ENCODE measurements at places on chromosomes 5 and 9. TPM values are rescaled to one million over a fixed set of nuclear protein-coding genes. Genes with fewer than 3 reads are reported as not detected.

Gene GHR
- total RNA-seq, result under 0.01 TPM

Gene SLC6A19
- total RNA-seq, result under 0.01 TPM

Gene DMRTA1
- under 0.01 TPM for total RNA-seq

Gene FGFR4
- 0.54 TPM for total RNA-seq

Gene IFNK
- total RNA-seq, result not detected

Gene RAB24
- total RNA-seq, result 32.6 TPM

Gene GLDC
- total RNA-seq, result 0.27 TPM

Gene PRSS3
- total RNA-seq, result 0.27 TPM

Gene MLANA
- not detected for total RNA-seq

Gene SPRY4
- 1.3 TPM for total RNA-seq

Gene POLK
- total RNA-seq, result 11.0 TPM

Gene TMEM174
- not detected for total RNA-seq

DNA sequence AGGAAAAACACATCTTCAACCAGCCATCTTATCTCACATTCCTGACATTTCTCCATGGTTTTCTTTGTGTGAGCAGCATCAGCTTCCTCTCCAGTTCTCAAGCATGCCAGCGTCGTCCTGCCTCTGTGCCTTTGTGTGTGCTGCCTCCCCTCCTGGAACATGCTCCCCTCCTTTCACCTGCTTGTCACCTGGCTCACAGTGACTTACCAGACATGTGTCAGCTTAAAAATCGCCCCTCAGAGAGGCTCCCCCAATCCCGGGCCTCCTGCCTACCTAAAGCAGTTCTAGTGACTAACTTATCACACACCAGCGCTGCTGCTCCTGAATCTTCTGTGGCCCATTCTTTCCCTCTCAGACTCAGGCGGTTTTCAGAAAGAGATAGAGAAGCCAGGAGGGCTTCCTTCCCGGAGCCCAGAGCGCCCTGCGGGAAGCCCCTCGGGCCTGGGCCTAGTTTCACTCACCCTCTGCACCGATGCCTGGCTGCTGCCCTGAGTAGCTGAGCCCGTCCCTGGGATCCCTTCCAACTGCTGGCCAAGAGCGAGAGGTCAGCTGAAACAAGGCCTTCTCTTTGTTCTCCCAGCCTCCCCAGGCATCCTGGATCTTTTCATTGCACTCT lies 51.1 kb upstream of the MVB12B start:
- no peak for DNase-seq

DNA sequence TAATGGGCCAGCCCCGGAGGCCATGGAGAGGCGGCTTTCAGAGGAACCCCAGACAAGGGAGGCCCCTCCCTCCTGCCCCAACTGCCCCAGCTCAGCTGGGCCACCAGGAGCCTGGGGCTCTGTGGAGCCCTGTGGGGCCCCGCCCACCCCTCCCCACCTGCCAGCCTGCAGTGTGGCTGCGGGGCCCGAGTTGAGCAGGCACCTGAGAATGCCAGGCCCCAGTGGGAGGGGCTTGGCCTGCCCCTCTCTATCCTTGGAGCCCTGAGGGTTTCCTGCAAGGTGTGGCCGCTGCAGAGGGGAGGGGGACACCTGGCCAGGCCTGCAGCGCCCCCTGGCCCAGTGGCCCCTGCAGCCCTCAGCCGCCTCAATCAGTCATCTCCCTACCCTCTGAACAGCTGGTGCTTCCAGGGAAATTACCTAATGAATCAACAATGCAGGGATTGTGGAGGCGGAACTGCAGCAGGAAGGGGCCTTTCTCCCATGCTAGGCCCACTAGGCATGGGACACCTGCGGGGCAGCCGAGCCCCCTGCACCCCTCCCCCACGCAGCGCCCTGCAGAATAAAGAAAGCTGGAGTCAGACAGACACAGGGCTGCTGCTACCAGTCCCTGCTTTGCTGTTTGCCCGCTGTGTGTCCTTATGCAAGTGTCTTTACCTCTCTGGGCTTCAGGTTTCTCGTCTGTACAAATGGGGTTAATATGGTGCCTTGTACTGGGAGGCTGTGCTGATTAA lies 48.0 kb downstream of the LMX1B start:
- no peak for DNase-seq

DNA sequence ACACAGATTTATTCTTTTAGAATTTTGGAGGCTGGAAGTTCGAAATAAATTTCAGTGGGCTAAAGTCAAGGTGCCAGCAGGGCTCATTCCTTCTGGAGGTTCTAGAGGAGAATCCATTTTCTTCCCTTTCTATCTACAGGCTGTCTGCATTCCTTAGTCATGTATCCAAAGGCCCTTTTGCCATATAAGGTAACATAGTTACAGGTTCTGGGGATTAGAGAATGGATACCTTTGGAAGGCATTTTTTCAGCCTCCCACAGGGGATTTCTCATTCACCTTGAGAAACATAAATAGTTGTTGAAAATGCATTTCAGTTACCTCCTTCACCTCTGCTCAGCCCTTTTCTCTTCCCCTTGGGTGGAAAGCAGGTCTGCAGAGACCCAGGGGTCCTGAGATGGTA lies 280.0 kb upstream of the MAP3K1 start:
- no peak for DNase-seq

DNA sequence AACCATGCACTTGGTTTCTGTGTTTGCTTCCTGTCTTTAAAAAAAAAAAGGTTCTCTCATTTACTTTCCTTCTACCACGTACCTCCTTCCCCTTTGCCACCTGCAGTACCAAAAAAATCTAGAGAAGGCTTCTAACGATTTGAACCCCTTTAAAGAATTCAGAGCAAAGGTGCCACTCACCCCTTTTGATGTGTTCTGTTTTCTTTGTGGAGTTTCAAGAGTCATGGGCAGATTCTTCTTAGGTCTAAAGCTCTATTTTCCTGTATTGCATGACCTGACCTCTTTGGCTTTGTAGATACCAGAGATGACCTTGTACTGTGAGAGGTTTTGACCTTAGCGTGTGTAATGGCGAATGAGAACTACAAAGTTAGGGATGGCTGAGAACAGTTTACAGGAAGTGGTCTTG lies 29.0 kb downstream of the TXNDC8 start:
- no peak for DNase-seq

- no peak for DNase-seq
Observed at GRCh38 chr5:16600946-16601345, 15.9 kb downstream of the RETREG1 start.

- no peak for DNase-seq
Observed at GRCh38 chr5:146475190-146475780, 28.2 kb downstream of the TCERG1 start.

DNA sequence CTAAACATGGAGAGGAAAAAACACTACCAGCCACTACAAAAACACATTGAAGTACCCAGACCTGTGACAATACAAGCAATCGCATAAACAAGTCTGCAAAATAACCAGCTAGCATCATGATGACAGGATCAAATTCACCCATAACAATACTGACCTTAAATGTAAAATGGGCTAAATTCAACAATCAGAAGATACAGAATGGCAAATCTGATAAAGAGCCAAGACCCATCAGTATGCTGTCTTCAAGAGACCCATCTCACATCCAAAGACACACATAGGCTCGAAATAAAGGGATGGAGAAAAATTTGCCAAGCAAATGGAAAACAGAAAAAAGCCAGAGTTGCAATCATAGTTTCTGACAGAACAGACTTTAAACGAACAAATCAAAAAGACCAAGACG lies 294.4 kb downstream of the MEF2C start:
- DNase-seq, result no peak

DNA sequence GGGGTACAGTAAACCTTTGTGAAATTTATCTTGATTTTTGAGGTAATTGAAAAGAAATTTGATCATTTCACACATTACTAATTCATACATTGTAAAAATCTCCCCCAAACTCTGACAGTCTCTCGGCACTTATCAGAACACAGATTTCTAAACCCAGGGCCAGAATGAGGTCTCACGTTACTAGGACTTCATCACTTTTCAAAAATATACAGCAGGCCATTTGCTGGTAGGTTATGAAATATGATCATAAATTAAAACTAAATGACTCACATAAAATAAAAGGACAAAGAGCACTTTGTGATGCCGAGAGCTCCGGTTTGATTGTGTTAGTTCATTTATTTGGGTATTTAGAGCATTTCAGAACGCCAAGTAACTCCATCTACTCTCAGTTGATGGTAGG lies 17.0 kb downstream of the MSX2 start:
- DNase-seq, result no peak

DNA sequence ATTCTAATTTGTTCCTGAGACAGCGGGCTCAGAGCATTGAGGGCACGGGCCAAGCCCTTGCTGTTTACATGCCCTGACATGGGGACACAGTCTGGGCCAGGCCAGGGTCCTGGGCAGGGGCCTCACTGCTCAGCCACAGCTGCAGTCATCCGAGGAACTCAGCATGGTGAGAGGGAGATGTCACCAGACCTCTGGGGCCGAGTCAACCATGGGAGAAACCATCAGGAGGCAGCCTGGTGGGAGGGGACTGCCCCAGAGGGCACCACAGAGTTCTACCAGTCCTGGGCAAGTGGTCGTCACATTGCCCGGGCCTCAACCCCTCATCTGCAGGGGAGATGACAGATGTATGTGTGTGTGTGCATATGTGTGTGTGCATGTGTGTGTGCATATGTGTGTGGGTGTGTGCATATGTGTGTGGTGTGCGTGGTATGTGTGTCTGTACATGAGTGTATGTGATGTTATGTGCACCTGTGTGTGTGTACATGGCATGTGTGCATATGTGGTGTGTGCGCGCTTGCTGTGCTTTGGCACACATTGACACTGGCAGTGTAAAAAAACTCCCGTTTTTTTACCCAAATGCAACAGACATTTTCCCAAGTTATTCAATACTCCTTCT lies 42.4 kb upstream of the TMEM250 start:
- no peak for DNase-seq

DNA sequence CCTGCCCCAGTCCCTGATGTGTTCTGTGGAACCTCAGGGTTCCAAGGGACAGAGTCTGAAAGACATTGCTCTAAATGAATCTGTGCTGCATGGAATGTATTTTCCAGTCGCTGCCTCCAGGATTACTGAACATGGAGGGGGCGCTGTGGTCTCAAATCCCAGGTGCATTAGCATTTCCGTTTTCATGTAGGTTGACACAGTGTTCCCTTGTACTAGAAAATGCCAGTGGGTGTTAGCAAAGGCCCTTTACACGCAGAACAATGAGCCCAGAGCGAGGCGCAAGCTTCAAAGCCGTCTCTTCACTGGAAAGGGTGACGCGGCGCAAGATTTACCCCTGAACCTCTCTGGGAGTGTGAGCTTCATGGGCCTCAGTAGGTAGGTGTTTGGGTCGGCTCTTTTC lies 308.3 kb downstream of the SLIT3 start:
- DNase-seq, result no peak

- peak; percentile 2 for DNase-seq
Observed at GRCh38 chr9:91489361-91489899, 65.8 kb upstream of the NFIL3 start.

GRCh38 chr5:88760527-88760926 lies 122.5 kb downstream of the MEF2C start:
- DNase-seq, result no peak

DNA sequence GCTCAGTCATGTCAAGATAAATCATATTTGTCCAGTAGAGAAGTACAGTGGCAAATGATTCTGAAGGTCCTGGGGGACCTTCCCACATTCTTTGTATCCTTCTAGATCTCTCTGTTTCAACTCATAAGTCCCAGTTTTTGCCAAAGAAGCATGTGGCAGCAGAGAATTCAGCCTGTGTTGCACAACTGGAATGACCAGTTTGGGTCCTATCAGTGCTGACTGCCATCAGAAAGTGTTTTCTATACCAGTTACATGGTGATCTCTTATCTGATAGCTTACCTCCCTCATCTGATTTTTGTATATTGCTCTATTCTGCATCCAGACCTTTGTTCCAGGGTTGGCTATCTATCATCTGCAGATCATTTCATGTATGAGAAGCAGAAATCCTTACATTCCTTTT lies 21.7 kb downstream of the GM2A start:
- no peak for DNase-seq

DNA sequence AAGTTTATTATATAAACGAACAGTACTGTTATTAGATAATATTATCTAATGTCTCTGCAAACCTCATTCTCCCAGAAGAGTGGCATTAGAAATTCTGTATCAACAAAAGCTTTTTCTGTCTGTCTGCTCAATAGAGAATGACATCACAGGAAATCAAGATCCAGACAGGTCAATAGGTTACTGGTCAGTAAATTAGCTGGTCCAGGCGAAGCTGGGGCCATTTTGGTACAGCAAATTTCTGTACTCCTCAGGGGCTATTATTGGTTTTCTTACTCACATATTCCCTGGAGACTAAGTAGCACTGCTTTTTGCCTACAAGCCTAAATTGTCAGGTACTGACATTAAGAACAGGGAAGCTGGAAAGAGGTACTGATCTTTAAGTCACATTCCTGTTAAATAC lies 80.5 kb downstream of the PLPP1 start:
- DNase-seq, result no peak

GRCh38 chr9:133955821-133956411 lies 36.2 kb downstream of the VAV2 start:
- peak; percentile 52 for DNase-seq

GRCh38 chr9:98334796-98335195 lies 79.3 kb upstream of the TBC1D2 start:
- no peak for DNase-seq

DNA sequence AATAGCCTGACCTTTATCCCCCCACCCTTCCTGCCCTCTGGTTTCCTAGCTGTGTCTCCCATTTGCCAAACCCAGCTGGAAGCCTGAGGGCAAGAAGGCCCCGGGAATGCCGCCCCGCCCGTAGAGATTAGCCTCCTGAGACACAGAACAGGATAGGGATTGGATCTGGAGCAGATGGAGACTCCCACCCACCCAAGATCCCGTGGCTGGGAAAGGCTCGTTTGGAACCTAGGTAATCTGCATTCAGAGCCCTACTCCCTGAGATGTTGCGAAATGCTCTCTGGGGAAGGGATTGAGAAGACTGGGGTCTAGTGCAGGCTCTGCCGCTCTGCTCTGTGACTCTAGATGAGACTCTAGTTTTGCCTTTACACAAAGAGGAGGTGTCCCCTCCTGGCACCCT lies 10.9 kb downstream of the AQP3 start:
- no peak for DNase-seq

GRCh38 chr9:124221676-124222075 lies 36.1 kb upstream of the NEK6 start:
- no peak for DNase-seq

- no peak for DNase-seq
Observed at GRCh38 chr5:109868737-109869136, 179.0 kb downstream of the MAN2A1 start.

DNA sequence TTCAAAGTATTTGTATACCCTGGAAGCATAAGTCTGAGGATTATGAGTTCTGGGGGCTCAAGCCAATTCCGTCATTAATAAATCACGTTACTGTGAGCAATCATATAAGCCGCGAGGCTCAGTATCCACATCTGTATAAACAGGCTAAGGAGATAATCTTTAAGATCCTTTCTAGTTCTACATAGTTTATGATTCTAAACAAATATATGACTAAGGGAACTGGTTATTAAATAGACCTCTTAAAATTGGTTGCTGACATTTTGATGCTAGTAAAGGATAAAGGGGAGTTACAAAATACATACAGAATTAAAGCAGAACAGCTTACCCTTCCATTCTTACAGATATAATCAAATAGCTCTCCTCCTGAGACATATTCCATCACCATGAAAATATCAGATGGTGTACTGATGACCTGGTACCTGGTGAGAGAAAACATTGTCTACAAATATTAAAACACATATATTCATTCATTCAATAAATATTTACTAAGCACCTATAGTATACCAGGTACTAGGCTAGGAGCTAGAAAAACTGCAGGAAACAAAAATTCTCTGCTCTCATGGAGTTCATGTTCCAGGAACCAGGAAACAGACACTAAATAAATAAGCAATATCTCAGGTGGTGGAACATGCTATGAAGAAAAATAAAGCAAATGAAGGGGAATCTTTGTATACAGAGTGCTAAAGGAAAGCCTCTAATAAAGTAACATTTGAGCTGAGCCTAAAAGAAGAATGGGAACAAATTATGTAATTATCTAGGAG lies 19.5 kb upstream of the TTC33 start:
- no peak for DNase-seq
